ENCODE measurements at places on chromosomes 7 and 10.
A peak's percentile ranks its signal among the peaks of the same experiment; 100 is the strongest.

- DNase-seq: no peak
Observed at GRCh38 chr10:43043342-43043772, 33.5 kb upstream of the RET start.

GRCh38 chr7:130669085-130669700 lies 645 bp upstream of the COPG2 start:
- no peak for DNase-seq

- no peak for DNase-seq
Observed at GRCh38 chr10:77081481-77081891, 556.1 kb downstream of the KCNMA1 start.

GRCh38 chr7:92767437-92767836 lies 68.9 kb downstream of the CDK6 start:
- DNase-seq: no peak

DNA sequence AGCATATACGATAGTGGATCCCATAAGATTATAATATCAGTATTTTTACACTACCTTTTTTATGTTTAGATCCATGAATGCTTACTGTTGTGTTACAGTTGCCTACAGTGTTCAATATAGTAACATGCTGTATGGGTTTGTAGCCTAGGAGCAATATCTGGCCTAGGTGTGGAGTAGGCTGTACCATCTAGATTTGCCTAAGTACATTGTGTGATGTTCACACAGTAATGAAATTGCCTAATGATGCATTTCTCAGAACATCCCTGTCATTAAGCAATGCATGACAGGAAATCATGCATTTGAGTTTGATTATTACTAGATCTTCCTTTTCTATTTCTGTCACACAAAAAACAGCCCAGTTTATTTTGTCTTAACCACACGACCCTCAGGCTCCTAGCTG lies 14.5 kb downstream of the CBX3 start:
- no peak for DNase-seq

GRCh38 chr10:77970869-77971803 lies 44.6 kb upstream of the DLG5 start:
- DNase-seq: no peak

DNA sequence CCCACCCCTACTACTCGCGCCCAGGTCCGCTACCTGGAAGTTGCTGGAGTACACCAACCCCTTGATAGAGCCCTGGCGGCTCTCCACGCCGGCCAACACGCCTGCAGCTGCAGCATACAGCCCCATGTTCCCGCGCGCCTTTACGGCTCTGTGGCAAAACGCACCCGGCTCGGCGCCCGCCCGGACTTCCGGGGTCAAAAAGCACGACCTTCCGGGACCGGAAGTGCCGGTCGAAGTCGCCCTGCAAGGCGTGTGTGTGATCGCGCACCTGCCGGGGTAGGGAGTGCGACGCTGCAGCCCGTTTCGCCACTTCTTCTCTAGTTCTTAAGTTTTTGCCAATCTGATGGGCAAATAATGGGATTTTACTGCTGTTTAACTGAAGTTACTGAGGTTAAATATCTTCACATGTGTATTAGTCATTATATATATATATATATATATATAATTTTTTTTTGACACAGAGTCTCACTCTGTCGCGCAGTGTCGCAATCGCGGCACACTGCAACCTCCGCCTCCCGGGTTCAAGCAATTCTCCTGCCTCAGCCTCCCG lies at the start of gene NSUN5:
NSUN5 (minus strand) TSS at position 162 of the 550 bp plus-strand sequence; CDS start at position 126, 36 bp downstream.
- peak; percentile 40 for DNase-seq

- no peak for DNase-seq
Observed at GRCh38 chr10:26440088-26440470, 1.9 kb downstream of the APBB1IP start.

GRCh38 chr10:88330174-88330573 lies 252.9 kb downstream of the RNLS start:
- no peak for DNase-seq

GRCh38 chr10:31876652-31877352 lies 51.8 kb downstream of the ARHGAP12 start:
- no peak for DNase-seq

DNA sequence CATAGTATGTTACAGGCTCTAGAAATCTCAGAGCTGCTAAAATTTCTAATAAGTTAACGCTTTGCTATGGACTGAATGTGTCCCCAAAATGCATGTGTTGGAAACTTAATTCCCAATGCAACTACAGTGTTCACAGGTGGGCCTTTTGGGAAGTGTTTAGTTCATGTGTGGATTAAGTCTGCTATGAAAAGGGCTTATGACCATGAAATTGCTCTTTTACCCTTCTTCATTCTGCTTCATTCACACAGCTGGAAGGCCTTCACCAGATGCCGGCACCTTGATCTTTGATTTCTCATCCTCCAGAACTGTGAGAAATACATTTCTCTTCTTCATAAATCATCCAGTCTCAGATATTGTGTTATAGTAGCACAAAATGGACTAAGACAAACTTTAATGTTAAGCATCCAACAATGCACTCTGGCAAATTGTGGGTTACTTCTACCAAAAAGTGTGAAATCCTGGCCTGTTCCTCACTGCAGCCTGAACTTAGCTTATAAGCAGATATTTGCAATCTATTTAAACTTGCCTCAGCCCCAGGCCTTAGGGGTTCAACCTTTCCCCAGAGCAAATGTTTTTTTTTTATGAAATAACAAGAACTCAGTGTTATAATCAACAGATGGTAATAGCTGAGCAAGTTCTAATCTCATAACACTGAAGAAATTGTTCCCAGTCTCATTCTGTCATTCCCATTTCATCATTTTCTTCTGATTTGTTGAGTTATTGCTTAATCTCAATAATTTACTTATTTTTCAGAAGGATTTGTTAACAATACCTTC lies 523.6 kb downstream of the KIF20B start:
- DNase-seq: no peak

DNA sequence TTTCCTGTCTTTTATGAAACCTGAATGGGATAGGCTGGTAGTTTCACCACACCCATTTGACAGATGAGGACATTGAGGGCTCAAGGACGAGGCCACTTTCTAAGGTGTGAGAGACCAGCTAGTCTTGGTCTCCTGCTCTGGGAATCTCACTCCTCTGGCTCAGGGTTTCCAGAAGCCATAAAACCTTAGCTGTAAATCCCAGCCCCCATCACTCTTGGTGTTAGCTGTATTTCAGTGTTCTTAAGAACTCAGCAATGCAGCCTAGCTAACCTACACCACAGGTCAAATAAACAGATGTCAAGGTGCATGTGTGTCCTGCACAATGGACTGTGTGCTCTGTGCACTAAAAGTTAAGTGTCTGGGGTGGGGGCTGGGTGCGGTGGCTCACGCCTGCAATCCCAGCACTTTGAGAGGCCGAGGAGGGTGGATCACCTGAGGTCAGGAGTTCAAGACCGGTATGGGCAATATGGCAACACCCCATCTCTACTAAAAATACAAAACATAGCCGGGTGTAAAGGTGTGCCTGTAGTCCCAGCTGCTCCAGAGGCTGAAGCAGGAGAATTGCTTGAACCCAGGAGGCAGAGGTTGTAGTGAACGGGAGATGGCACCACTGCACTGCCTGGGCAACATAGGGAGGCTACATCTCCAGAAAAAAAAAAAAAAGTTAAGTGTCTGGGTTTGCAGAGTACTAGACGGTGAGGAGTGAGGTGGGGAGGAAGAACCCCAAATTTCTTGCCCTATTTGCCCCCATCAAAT lies 567 bp upstream of the EPO start:
- no peak for DNase-seq

GRCh38 chr7:75981453-75982305 lies 12.7 kb downstream of the TMEM120A start:
- no peak for DNase-seq

GRCh38 chr7:143361552-143362130 lies 872 bp downstream of the FAM131B start:
- DNase-seq: no peak

DNA sequence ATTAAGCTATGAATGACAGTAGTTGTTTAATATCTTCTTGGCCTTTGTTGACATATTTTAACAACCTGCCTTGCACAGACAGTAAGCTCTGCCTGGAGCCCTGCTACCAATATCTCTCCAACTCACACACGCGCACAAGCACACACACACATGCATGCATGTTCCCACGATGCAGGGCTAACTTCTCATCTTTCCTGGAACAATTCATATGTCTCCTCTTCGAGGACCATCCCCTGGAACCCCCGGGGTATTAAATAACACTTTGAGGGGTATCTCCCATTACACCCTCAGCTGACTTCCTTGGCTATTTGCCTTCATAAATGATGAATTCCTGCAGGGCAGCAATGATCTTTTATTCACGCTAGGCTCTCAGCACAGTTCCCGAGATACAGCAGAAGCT lies 258.0 kb downstream of the TRIL start:
- DNase-seq: no peak

DNA sequence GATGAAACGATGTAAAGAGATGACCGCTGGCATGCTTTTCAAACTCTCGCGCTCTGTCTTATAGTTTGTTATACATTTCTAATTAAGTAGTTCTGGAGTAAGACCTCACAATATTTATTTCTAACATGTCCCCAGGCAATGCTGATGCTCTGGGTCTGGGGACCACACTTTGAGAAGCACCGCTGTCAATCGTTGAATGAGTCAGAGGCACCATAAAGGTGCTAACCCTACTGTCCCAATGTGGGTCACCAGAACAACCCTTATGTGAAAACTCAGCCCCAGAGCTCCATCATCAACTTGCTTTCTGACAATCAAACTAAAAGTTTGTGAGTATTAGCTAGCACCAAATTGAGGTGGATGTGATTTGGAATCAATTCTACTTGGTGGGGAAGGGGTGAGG lies 284.1 kb upstream of the PRKCQ start:
- DNase-seq: no peak

DNA sequence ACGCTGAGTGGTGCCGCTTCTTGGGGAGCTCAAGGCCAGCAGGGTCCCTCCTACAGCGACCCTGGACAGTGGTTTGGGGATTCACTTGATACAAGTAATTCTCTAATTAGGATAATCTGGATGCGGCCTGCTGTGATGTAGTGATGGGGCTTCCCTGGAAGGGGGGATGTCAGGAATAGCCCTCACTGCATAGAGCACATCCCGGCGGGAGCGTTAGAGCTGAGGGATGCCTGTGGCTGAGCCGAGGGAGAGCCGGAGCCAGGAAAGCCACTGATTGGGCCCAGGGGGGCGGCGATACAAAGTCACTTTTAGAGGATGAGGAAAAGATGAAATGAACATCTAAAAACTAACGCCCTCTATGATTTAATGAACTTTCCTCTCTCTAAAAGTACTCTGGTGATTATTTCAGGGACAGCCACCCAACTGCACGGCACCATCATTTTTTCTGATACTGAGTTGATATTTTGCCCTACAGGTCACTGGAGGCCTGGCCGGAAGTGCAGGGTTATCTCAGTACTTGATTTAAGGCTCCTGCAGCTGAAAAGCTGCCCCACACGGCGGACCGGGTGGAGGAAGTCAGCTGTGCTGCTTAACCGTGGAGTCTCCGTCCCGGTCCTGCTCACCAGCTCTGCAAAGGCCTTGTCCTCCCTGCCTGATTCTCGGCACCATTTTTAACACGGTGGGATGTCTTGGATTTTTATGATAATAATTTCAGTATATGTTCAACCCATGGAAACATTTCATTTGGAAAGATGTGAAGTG lies 518.8 kb downstream of the DNAJB6 start:
- no peak for DNase-seq

- no peak for DNase-seq
Observed at GRCh38 chr10:52099026-52099600, 215.0 kb upstream of the DKK1 start.

- DNase-seq: no peak
Observed at GRCh38 chr10:132109341-132110110, 43.8 kb downstream of the JAKMIP3 start.

DNA sequence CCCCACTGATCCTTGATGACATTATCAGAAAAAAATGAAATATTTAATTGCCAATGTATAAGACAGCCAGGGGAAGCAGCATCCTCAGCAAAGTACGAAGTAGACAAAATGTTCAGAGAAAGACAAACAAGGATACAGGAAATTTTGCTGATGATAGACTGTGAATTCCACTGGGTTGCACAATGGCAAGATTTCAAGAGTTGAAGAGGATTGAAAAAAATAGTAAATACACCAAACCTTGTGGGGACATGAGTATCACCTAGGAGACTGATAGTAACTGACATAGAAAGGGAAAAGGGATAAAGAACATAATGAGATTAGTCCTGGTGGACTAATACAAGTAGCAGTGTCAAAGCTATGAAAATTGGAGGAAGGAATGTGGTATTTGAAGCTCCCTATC lies 16.5 kb downstream of the CNOT4 start:
- no peak for DNase-seq

DNA sequence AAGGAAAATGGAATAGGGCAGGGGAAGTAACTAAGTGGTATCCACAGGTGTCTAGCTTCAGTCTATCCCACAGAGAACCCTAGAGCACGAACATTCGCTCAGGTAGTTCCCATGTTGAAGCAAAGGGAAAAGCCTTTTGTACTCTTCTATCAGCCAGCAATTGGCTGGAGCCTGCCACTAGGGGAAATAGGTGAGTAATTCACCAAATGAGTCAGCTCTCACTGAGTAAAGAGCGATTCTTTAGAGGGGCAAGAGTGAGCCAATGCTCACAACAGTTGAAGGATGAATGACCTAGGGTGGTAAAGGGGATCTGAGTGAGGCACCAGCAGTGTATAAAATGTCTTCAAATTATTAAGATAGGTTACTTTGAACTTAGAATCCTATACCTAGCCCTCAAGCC lies 94.1 kb upstream of the ZNF800 start:
- DNase-seq: no peak

- no peak for DNase-seq
Observed at GRCh38 chr10:93488956-93489528, 6.9 kb upstream of the MYOF start.

- DNase-seq: peak; percentile 38
Observed at GRCh38 chr7:157990881-157991250, 596.8 kb downstream of the PTPRN2 start.

GRCh38 chr10:101489355-101489754 lies 98.7 kb downstream of the POLL start:
- no peak for DNase-seq

DNA sequence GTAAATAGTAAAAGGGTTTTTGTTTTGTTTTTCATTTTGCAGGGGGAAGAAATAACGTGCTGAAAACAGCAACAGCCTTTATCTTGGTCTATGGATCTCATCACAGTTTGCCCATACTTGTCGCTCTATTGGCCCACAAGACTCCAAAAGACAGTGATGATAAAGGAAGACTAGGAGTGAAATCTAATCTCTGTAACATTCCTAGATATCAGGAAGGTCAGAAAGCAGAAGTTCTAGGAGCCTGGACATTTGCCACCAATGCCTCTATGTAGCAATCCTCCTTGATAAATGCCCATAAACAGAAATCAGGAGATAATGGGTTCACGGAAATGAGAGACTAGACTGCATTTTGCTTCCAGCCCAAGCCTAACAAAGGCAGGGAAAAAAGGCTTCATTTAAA lies 8.9 kb downstream of the CUBN start:
- no peak for DNase-seq

GRCh38 chr10:84172467-84173356 lies 889 bp upstream of the GPR15LG start:
- DNase-seq: no peak

GRCh38 chr10:84184517-84184916 lies 9.8 kb upstream of the CDHR1 start:
- DNase-seq: no peak

GRCh38 chr7:30139836-30140384 lies 5.1 kb downstream of the MTURN start:
- DNase-seq: no peak
